Muscle of leg (tissue), 16 donors: ENCODE measurements at places on chromosomes 16 and 17.
A peak's percentile ranks its signal among the peaks of the same experiment; 100 is the strongest.

GRCh38 chr16:63239065-63239570 lies 1202.9 kb upstream of the CDH8 start:
- DNase-seq = no peak

DNA sequence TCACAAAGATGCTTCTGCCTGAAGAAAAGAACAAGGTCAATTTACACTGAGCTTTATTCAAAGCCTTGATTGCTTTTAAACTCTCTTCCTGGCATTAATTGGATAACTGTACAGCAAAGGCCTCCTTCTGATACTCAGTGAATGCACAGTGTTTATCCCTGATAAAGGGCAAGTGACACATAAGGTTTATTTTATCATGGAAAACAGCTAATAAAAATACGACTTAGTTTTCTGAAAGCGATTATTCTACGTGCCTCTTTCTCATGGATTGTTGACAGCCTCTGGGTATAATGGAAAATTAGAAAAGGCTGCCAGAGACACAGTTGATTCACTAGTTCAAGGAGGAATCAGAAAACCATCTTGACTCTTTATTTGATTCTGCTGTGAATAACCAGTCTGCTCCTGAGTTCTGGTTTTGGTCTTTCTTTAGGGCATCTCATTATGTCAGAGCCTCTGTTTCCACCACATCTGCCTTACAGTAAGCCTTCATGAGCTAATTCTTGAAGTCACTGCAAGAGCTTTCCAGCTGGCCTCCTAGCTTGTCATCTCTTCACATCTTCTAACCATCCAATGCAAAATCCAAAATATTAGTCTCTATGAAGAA lies 212.9 kb downstream of the CNTNAP4 start:
- DNase-seq = no peak

- DNase-seq = no peak
Observed at GRCh38 chr17:418421-418751, 65.8 kb upstream of the RPH3AL start.

- DNase-seq = peak; percentile 95
Observed at GRCh38 chr17:61399131-61400065, at the start of gene TBX2. TBX2 (plus strand) TSS chr17:61399843; CDS start chr17:61400177, 334 bp downstream.

- DNase-seq = peak; percentile 4
Observed at GRCh38 chr17:19397556-19398041, 10.6 kb upstream of the MFAP4 start.
